ENCODE measurements at places on chromosomes 7 and 10. TPM values are rescaled to one million over a fixed set of nuclear protein-coding genes. Genes with fewer than 3 reads are reported as not detected.
A peak's percentile ranks its signal among the peaks of the same experiment; 100 is the strongest.

DNA sequence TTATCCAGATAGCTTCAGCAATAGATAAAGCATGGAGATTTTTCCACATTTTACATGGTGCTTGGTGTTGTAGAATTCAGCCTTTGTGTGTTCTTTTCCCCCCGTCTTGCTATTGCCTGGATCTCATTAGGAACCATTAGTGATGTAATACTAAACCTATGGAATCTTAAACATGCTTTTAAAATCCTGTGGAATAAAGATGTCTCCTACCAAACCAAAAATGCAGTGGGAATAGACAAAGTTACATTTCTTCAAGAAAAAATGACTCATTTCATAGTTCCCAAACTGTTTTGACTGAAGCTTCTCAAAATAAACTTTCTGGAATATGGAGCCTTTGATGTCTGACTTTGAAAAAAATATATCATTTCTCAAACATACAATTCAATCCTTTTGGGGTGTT, 44.0 kb downstream of the CALD1 start:
- DNase-seq, result no peak

GRCh38 chr10:101840102-101840684, 3.4 kb downstream of the KCNIP2 start:
- no peak for DNase-seq

Gene FOXP2
- 7.6 TPM for total RNA-seq

DNA sequence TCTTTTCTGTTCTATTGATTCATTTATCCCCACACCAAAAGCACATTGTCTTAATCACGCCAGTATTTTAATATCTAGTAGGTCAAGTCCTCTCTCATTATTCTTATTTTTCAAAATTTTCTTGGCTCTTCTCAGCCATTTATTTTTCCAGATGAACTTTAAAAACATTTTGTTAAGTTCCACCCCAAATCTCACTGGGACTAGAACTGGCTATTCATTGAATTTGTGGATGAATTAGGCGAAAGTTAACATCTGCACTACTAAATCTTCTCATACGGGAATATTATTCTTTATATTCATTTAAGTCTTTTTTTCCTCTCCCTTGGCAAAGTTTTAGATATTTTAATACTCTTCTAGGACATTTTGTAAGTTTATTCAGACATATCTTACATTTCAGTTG, 295.2 kb upstream of the MGMT start:
- DNase-seq, result no peak

DNA sequence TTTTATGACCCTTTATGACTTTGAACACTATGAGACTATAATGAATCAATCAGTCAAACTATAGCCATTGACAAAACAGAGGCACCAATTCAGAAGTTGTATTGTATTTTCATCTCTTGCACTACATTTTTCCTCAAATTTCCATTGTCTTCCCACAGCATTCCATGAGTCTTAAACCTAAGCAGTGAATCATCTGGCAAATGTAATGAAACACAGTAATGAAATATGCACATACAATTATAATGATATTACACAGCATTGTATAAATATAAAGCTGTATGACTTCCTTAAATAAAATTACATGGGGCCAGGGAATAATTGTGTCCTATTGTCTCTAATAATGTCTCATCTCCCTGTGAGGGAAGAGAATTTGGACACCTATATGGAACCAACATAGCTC, 45.0 kb downstream of the VWDE start:
- no peak for DNase-seq

DNA sequence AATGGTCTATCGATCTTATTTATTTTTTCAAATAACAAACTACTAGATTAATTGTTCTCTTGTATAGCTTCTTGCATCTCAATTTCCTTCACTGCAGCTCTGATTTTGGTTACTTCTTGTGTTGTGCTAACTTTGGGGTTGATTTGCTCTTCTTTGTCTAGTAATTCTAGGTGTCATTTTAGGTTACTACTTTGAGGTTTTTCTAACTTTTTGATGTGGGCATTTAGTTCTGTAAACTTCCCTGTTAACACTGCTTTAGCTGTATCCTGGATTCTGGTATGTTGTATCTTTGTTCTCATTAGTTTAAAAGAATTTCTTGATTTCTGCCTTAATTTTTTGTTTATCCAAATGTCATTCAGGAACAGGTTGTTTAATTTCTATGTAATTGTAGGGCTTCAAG, 1188.0 kb downstream of the DNAJB9 start:
- no peak for DNase-seq

Gene SYT15B
- total RNA-seq, result 0.89 TPM

DNA sequence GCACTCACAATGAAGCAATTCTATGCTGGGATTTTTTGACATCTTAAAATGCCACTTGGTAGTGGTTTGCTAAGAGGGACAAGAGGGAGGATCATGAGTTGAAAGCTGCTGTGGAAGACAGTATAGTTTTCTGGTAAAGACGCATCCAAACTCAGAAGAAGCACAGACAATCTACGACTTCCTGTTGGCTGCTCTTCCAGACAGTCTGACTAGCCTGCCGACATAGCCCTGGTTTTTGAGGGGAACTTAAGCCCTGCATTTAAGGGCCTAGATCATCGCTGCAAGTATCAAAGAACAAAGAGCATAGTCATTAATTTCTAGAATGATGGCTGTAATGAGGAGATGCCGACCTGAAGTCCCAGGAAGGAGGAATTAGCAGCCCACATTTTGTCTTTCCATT, 99.9 kb upstream of the IKZF1 start:
- DNase-seq, result no peak

Gene OPALIN
- not detected for total RNA-seq

- no peak for DNase-seq
Observed at GRCh38 chr7:22093936-22094335, 148.2 kb upstream of the CDCA7L start.

GRCh38 chr10:34528320-34528719, 286.8 kb downstream of the PARD3 start:
- no peak for DNase-seq

DNA sequence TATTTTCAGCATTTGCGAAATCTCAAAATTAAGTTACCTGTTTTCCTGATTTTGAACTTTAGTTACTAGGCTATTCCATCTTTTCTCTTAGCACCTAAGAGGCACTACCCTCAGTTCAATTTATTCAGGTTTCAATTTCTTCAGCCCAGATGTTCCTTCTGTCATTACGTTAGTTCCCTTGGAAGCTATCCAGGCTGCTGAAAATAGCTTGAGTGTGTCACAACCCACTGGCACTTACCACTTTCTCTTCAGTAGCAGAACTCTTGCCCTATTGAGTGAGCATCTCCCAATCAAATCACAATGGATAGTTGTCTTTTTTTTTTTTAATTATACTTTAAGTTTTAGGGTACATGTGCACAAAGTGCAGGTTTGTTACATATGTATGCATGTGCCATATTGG, 332.7 kb upstream of the LRGUK start:
- DNase-seq, result no peak

DNA sequence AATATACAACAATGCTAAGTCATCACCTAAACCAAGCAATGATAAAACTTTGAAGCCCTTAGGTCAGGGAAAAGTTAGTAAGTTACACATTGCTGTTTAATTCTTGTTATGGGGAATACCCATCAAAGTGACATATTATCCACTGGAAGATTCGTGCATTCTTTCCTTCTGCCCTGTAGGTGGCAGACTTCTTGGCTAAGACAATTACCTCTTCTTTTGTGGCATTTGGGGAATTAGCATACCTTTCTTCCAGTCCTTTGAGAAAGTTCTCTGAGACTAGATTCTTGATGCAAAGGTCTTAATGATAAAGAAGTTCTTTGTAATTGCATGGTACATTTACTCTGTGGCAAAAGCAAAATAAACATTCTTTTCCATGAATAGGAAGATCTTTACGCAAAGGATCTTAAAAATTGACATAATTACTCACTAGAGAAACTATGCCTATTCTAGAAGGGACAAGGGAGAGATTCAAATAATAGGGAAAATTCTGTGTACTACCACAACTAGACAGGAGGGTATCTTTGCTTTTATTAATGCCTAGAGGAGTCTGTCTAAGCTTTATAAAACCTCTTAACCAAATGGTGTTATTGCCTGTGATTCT, 395.9 kb downstream of the GRM8 start:
- DNase-seq, result peak; percentile 1

DNA sequence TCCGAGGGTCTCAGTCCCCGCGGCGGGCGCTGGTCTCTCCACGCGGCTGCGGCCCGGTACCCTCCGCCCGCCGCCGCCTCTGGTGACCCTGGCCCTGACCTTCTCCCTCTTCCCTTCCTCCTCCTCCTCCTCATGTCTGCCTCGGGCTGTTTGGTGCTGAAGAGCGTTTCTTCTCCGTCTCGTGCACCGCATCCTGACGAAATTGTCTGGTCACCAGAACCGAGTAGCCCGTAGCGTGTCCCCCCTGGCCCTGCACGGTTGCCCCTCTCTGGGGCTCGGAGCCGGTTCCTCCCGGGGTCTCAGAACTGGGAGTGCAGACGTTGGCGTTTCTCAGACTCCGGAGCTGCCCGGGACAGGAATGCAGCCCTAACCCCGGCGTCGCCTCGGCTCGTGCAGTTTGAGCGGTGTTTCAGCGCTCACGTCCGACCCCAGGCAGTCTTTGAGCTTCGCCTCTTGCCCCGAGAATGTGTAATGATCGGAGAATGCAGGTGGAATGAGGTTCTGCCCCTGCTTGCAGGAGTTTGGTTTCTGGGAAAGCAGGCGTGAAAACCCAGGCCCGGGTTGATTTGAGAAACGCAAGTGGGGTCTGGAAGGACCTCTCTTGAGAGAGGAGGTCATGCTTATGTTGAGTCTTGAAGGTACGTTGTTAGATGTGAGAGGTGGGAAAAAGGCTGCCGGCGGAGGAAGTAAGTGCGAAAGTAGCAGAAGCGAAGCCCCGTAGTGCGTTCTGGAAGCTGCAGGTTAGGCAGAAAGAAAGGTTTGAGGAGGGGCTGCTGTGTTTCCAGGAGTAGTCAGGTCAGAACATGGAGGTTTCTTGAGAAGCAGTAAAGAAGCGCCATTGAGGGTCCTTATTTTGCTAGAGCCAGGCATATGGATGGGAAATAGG, 743 bp downstream of the RBM17 start:
- DNase-seq, result no peak

GRCh38 chr10:11057018-11057417, 39.3 kb downstream of the CELF2 start:
- no peak for DNase-seq

GRCh38 chr10:78354101-78354500, 320.4 kb downstream of the RPS24 start:
- no peak for DNase-seq

DNA sequence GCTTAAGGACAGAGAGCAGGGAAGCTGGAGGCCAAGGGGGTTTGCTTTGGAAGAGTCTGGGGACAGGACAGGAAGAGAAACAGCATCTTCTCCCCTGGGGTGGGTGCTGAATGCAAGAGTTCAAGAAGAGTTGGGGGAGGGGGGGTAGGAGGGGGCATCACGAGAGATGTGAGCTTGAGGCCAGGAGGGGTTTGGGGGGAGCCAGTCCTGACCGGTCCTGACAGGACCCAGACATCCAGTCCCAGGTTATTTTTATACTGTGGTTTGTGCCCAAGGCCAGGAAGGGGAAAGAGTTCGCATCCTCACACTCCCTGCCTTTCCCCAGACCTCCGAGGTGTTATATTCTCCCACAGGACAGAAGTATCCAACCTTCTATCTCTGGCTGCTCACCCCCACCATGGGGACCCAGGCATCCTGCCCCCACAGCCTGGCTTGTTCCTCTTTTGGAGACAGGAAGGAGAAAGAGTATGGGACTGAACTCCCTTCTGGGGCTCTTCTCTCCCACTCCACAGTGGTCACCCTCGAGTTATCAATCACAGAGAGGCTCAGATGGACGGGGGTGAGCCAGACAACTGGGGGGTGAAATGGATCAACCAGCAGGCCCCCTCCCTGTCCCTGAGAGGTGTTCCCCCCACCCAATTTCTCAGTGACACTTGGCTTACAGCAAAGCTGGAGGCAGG, 2.8 kb downstream of the TSC22D4 start:
- DNase-seq, result no peak

Gene OR2A12
- total RNA-seq, result not detected

DNA sequence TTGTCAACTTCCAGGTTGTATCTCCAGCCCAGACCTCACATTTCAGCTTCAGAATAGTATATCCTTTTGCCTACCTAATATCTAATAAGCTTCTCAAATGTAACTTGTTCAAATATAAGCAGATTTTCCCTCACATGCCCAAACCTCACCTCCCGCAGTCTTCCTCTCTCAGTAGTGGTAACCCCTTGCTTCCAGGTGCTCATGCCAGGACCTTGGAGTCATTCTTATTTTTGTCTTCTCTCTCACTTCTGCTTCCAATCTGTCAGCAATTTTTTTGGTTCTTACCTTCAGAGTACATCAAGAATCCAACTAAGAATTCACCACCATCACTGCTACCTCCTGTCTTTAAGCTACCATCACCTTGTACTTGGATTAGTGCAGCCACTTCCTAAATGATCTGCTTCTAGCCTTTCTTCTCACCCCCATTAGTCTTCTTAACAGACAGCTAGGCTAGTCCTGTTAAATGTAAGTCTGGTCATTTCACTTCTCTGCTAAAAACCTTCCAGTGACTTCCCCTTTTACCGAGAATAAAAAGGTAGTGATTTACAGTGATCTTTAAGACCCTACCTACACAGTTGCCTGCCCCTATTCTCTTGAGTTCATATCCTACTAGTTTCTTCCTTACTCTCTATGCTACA, 14.0 kb downstream of the ANKIB1 start:
- no peak for DNase-seq

Gene TMEM270
- not detected for total RNA-seq

DNA sequence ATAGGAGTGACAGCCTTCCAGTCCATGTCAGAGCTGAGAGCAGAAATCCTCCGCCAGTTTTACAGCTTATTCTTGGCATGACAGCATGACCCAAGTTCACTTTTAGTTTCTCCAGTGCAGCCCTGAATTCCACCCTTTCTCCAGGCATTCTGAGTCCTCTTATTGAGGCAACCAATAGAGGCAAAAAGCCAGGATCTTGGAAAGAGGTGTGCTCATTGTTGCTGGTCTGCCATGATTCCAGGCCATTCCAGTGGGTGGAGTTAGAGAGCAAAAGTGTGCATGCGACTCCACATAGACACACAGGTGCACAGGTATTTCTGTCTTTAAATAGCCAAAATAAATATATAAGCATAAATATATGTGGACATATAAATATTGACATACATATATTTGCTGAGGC, 224.7 kb upstream of the ADARB2 start:
- DNase-seq, result no peak

DNA sequence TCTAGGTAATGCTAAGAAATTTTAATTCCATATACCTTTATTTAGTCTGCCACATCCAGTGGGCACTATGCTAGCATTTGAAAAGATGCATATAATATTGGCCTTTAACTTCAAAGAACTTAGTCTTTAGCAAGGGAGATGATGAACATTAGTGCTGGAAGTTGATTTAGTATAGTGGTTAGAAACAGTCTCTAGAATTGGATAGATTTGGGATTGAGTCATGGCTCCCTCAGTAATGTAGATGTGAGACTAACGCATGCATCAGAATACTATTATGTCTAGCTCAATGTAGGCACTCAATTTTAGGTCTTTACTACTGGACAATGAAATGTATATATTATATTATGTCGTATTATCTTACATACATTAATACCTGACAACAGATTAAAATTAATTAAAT, 5.8 kb downstream of the DKK1 start:
- no peak for DNase-seq
